ENCODE measurements at places on chromosomes 16 and 17. TPM values are rescaled to one million over a fixed set of nuclear protein-coding genes. Genes with fewer than 3 reads are reported as not detected.
A peak's percentile ranks its signal among the peaks of the same experiment; 100 is the strongest.

Gene TP53TG3
- total RNA-seq = not detected

DNA sequence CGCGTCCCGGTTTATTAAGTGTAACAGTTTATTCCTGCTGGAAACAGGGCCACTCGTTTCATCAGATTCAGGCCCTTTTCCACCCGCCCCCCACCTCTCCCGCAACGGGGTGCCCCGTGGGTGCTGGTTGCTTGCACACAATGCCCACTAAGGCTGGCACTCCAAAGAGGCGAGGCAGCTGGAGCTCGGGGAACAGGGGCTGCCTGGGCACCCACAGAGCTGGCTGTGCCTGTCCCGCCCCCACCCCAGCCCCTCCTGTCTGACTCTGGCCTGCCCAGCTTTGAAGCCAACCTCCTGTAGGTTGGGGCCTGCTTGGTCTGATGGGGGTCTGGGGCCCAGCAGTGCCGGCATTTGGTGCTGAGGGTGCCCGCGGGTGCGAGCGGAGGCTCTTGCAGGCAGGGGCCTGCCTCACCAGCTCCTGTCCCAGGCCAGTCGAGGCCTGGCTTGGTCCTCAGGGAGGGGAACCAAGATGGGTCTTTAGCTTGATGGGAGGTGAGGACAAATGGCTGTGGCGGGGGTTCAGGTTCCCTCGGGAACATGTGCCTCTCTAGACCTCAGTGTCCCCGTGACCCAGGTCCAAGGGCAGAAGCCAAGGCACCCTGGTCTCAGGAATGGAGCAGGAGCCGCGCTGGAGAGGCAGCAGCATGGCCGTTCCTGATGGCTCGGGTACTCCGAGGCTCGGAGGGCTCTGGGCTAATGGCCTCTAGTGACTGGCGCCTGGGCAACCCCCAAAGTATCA, 20.1 kb downstream of the MYBBP1A start:
- no peak overlapping the region for H3K27ac ChIP-seq
- H3K4me3 ChIP-seq = no peak overlapping the region
- peaks cover 49% of the 10 kb centered on the region for H3K36me3 ChIP-seq
- H3K27me3 ChIP-seq = peaks cover 18% of the 10 kb centered on the region

Gene NPIPB9
- 2.1 TPM for total RNA-seq

DNA sequence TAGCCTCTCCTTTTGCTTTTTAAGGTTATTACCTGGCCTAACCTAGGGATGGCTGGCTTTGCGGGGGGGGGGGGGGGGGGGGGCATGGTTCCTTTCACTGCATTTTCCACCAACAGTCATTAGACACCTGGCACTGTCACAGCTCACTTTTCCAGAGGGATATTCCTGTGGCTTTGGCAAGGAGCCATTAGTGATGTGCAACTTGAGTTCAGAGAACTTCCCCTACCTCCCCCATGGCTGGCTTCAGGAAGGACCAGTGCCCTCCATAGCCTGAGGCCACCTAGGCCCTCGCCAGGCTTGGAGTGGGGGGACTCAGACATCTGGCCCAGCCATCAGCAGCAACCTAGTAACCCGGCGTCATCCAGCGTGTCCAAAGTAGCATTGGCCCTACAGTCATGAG, 234.6 kb downstream of the CPPED1 start:
- no peaks in the 10 kb centered on the region for H3K4me1 ChIP-seq
- no peak overlapping the region for H3K27ac ChIP-seq
- no peaks in the 10 kb centered on the region for H3K36me3 ChIP-seq
- DNase-seq = no peak
- no peak overlapping the region for H3K4me3 ChIP-seq
- no peaks in the 10 kb centered on the region for H3K27me3 ChIP-seq

DNA sequence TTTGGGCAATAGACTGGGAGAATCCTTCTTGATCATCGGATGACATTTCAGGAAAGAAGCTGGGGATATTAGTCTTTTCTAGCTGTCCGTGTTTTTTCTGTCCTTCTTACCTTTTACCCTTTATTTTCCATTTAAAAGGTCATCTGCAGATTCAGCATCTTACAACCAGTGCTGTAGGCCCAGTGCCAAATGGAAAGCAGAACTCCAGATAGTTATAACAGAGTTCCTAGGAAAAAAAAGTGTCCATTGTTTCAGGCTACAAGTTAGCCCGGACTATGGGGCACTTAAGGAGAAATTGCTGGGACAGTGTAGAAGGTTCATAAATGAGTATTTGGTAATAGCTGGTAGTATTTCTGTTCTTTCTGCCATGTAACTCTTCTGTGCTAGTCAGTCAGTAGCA, 28.4 kb downstream of the LDHD start:
- H3K27me3 ChIP-seq = no peaks in the 10 kb centered on the region
- no peak for DNase-seq
- no peaks in the 10 kb centered on the region for H3K36me3 ChIP-seq
- H3K4me1 ChIP-seq = peaks cover 6% of the 10 kb centered on the region
- no peak overlapping the region for H3K4me3 ChIP-seq

- no peak overlapping the region for H3K27ac ChIP-seq
- no peak overlapping the region for H3K4me3 ChIP-seq
- H3K27me3 ChIP-seq = no peaks in the 10 kb centered on the region
- peaks cover 22% of the 10 kb centered on the region for H3K36me3 ChIP-seq
- peaks cover 5% of the 10 kb centered on the region for H3K4me1 ChIP-seq
Observed at GRCh38 chr16:31087971-31088370, 772 bp downstream of the PRSS53 start.

DNA sequence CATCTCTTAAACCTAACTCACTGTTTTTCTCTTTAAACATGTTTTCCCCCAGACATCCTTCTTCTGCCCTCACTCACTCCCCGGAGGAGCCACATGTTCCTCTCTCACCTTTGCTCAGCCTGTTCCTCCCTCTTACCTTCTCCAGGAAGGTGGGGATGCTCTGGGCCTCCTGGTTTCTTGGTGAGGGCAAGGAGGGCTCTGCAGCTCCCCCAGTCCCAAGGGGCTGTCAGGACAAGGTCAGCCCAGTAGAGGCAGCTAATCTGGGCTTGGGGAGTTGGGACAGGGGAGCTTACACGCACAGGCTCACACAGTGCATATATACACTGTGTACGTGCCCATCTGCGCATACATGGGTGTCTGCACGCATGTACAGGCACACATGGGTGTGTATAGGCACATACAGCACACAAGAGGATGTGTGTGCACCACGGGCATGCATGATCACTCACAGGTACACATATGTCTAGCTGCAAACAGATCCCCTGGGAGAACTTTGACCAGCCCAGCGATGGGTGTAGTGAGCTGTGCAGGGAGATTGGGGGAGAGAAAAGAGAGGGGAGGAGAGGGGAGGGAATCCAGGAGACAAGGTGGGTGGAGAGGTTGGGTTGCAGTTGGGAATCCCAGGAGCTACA, 28.6 kb upstream of the SPNS3 start:
- no peak overlapping the region for H3K4me3 ChIP-seq
- H3K27ac ChIP-seq = peak overlapping the region; percentile 65
- no peak for DNase-seq
- H3K4me1 ChIP-seq = no peaks in the 10 kb centered on the region

DNA sequence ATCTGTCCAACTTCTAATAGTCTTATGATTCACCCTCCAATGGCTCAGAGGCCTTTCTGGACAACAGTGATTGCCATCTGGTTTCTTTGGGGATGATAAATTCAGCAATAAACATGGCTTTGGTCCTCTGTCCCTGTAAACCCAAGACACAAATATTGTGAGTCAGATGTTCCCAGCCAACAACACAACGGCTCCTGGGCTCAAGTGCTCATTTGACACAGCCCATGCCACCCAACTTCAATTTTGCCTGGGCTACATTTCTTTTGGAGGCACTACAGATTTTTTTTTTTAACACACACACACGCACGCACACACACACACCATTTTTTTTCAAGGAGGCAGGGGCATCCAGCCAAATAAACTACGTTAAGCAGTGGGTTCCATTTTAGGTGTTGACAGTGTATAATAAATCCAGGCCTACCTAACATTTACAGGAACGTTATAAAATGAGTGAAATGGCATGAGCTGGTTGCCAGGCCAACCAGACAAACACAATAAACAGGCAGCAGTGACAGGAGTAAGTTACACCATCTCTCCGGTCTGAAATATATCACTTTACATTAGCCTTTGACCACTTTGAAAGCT, 939.9 kb upstream of the SOX9 start:
- no peaks in the 10 kb centered on the region for H3K27me3 ChIP-seq
- peak; percentile 14 for DNase-seq
- peaks cover 5% of the 10 kb centered on the region for H3K4me1 ChIP-seq
- no peak overlapping the region for H3K4me3 ChIP-seq
- no peak overlapping the region for H3K27ac ChIP-seq

GRCh38 chr17:74369221-74369620, 1.9 kb downstream of the GPR142 start:
- H3K4me3 ChIP-seq = no peak overlapping the region
- DNase-seq = peak; percentile 20
- H3K27ac ChIP-seq = no peak overlapping the region
